ENCODE measurements at places on chromosomes 5 and 9.

DNA sequence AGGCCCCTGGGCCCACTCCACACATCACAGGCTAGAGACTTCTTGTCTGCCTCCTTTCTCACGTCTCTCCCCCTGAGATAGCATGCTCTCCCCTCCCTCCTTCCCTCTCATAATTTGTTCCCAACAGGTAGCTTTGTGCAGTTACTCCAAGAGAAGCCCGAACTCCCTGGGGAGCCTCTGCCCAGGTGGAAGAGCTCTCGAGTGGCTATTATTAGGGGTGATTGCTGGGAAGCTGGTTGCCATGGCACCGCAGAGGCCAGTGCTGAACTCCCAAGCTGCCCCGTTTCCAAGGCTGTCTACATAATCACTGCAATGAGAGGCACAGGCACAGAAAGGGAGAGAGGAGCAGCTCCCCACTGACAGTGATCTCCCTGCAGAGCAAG, 104.7 kb upstream of the GPR151 start:
- H3K36me3 ChIP-seq, result no peaks in the 10 kb centered on the region
- H3K4me1 ChIP-seq, result no peaks in the 10 kb centered on the region
- H3K27me3 ChIP-seq, result no peaks in the 10 kb centered on the region
- no peak for DNase-seq
- H3K27ac ChIP-seq, result no peak overlapping the region

- H3K4me3 ChIP-seq, result no peak overlapping the region
- no peaks in the 10 kb centered on the region for H3K36me3 ChIP-seq
- no peak overlapping the region for H3K27ac ChIP-seq
- no peak for DNase-seq
- H3K27me3 ChIP-seq, result no peaks in the 10 kb centered on the region
Measured at GRCh38 chr9:75046725-75047345, 18.7 kb upstream of the CARNMT1 start.

DNA sequence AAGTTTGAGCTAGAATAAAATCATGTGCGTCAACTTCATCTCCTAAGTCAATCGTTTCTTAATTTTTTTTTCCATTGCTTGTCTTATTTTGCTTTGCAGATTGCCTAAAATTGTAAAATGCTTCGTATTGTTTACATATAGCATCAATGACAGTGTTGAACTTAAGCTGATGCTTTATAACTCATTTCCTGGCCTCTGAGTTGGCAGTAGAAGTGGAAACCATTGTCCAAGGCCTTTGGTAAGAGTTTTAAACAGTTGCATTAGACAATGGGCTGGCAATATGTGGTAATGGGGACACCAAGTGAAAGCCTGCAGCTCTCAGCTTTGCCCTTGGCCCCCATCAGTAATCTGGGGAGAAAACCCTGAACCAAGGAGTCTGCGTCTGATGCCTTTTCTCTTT, 154.8 kb upstream of the GAS1 start:
- H3K4me1 ChIP-seq, result no peaks in the 10 kb centered on the region
- no peak overlapping the region for H3K4me3 ChIP-seq
- no peaks in the 10 kb centered on the region for H3K36me3 ChIP-seq
- H3K27me3 ChIP-seq, result no peaks in the 10 kb centered on the region
- no peak overlapping the region for H3K27ac ChIP-seq
- no peak for DNase-seq

GRCh38 chr9:79220251-79220650, 351.5 kb upstream of the TLE4 start:
- H3K4me1 ChIP-seq, result no peaks in the 10 kb centered on the region
- H3K4me3 ChIP-seq, result no peak overlapping the region
- no peak for DNase-seq
- H3K36me3 ChIP-seq, result no peaks in the 10 kb centered on the region
- no peaks in the 10 kb centered on the region for H3K27me3 ChIP-seq
- H3K27ac ChIP-seq, result no peak overlapping the region

GRCh38 chr5:55063220-55063863, 39.1 kb upstream of the GZMA start:
- no peak for DNase-seq
- H3K36me3 ChIP-seq, result no peaks in the 10 kb centered on the region
- H3K27me3 ChIP-seq, result no peaks in the 10 kb centered on the region
- H3K4me1 ChIP-seq, result peaks cover 22% of the 10 kb centered on the region

DNA sequence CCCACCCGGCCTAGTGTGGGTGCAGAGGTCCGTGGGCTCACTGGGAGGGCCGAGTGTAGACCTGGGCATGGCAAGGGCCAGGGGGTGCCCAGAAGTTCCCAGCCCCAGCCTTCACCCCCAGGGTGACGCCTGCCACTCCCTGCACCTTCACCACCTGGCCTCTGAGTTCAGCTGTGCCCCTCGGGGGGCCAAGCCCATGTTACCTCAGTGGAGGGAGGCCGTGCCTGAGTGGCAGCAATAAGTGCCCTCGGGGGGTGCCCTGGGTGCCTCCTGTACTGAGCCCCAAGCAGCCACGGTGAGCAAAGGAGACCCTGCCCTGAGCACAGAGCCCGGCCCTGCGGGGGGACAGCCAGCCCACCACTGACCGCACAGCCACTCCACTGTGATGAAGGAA, 10.3 kb upstream of the FCN2 start:
- no peak overlapping the region for H3K27ac ChIP-seq
- H3K4me3 ChIP-seq, result no peak overlapping the region
- H3K36me3 ChIP-seq, result no peaks in the 10 kb centered on the region
- H3K27me3 ChIP-seq, result no peaks in the 10 kb centered on the region
- no peak for DNase-seq

DNA sequence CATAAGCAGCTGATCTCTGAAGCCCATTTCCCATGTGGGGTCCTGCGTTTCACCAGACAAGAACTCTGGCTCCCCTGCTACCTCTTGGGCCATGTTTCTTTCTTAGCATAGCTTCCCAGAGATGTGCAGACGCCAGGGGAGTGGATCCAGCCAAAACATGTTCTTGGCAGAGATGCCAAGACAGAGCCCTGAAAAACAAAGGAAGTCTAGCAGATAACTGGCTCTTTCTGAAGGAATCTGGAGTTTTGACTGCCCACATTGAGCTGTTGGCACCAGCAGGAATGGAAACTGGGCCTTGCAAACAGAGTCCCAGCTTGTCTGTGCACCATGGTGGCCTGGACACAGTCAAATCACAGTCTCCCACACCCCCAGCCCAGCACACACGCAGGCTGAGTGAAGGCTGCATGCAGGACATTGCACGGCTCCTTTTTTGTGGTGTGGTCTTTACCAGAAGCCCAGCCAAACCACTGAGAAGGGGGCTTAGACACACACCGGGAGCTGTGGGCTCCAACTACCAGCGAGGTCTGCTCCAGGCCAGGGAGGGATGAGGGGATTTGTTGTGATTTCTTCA, 114.7 kb downstream of the SNX18 start:
- H3K27me3 ChIP-seq, result no peaks in the 10 kb centered on the region
- H3K36me3 ChIP-seq, result no peaks in the 10 kb centered on the region
- no peak overlapping the region for H3K4me3 ChIP-seq
- peaks cover 1% of the 10 kb centered on the region for H3K4me1 ChIP-seq
- no peak overlapping the region for H3K27ac ChIP-seq
- DNase-seq, result no peak

GRCh38 chr5:21173036-21173435, 1185.0 kb upstream of the CDH18 start:
- no peak overlapping the region for H3K27ac ChIP-seq
- no peak for DNase-seq
- no peaks in the 10 kb centered on the region for H3K4me1 ChIP-seq
- H3K4me3 ChIP-seq, result no peak overlapping the region
- H3K36me3 ChIP-seq, result no peaks in the 10 kb centered on the region

GRCh38 chr9:98450496-98450895, 195.0 kb upstream of the TBC1D2 start:
- no peak for DNase-seq
- H3K4me3 ChIP-seq, result no peak overlapping the region
- no peaks in the 10 kb centered on the region for H3K4me1 ChIP-seq
- peaks cover 2% of the 10 kb centered on the region for H3K27me3 ChIP-seq
- no peak overlapping the region for H3K27ac ChIP-seq
- H3K36me3 ChIP-seq, result no peaks in the 10 kb centered on the region

DNA sequence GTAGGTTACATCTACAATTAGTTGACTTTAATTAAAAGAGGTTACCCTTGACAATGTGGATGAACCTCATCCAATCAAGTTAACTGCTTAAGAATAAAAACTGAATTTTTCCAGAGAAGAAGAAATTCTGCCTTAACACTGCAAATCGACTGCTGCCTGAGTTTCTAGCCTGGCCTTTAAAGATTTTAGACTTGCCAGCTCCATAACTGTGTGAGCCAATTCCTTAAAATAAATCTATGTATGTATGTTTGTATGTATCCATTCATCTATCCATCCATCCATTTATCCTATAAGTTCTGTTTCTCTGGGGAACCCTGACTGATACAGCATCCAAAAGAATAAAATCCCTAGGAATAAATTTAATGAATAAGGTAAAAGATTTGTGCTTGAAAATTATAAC, 136.1 kb downstream of the TMEM38B start:
- no peak overlapping the region for H3K27ac ChIP-seq
- no peaks in the 10 kb centered on the region for H3K27me3 ChIP-seq
- H3K36me3 ChIP-seq, result no peaks in the 10 kb centered on the region
- no peaks in the 10 kb centered on the region for H3K4me1 ChIP-seq
- no peak for DNase-seq

DNA sequence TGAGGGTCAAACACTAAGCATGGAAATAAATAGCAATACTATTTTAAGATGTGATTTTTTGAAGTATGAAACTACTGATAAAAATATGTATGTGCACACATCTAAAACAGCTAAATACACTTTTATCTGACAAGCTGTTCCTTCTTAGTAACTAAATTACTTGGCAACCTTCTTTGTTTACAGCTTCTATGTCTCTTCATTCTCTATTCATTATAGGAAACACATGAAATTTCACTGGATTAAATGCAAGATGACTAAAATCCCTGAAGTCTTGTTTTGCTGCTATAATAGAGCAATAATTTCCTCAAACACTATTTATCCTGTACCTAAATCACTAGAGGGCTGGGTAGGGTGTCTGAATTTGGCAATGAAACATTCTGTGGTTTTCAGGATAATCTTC, 11.7 kb downstream of the RICTOR start:
- peaks cover 17% of the 10 kb centered on the region for H3K4me1 ChIP-seq
- H3K36me3 ChIP-seq, result peaks cover 13% of the 10 kb centered on the region
- no peak overlapping the region for H3K4me3 ChIP-seq
- DNase-seq, result no peak
